ENCODE measurements at places on chromosomes 2 and 18.

DNA sequence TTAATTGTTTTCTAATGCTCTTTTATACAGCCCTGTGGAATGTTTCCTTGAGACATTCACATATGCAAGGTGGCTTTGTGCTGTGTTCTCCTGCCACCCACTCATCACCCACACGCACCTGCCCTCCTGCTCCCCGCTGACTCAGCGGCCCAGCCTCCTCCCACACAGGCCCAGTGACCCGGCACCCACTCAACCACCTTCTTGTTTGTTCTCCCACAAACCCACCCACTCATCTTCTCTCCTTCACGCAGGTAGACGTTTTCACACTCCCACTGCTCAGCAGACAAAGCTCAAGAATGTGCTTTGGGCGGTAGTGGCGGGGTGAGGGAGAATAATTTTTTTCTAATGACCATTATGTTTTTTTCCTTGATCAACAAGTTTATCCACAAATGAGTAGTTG lies 28.6 kb upstream of the NEMP2 start:
- DNase-seq, result peak; percentile 33

DNA sequence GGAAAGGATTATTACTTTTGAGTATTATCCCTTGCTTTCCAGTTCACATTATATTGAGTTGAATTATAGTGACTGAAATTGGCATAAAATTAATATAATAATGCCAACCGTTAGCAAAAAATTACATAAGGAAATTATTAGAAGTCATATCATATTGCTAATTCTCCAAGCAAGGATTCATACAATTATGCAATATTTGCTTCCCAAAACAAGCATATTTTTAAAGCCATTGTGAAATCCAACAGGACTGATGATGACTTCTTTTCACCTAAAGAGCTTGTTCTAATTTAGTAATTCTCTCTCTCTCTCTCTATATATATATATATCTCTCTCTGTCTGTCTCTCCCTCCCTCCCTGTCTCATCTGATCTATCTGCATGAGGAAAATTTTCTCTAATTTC lies 283.5 kb downstream of the DSEL start:
- DNase-seq, result no peak

- DNase-seq, result no peak
Measured at GRCh38 chr2:98704499-98705332, 26.2 kb downstream of the MGAT4A start.

DNA sequence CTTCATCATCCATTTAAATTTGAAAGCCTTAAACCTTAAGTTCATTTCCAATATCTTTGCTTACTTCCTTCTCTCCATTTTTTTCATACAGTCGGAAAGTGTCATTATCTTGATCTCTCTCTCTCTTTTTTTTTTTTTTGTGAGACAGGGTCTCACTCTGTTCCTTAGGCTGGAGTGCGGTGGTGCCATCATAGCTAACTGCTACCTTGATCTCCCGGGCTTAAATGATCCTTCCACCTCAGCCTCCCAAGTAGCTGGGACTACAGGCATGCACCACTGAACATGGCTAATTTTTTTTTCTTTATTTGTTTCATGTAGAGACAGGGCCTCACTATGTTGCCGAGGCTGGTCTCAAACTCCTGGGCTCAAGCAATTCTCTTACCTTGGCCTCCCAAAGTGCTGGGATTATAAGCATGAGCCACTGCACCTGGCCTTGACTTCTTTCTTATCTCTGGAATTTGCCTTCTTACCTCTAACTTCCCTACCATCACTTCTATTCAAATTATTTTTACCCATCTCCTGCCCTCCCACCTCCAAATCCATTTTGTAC lies 222.2 kb downstream of the MYCN start:
- DNase-seq, result no peak

GRCh38 chr2:96525211-96525507 lies 11.4 kb upstream of the ARID5A start:
- DNase-seq, result no peak

DNA sequence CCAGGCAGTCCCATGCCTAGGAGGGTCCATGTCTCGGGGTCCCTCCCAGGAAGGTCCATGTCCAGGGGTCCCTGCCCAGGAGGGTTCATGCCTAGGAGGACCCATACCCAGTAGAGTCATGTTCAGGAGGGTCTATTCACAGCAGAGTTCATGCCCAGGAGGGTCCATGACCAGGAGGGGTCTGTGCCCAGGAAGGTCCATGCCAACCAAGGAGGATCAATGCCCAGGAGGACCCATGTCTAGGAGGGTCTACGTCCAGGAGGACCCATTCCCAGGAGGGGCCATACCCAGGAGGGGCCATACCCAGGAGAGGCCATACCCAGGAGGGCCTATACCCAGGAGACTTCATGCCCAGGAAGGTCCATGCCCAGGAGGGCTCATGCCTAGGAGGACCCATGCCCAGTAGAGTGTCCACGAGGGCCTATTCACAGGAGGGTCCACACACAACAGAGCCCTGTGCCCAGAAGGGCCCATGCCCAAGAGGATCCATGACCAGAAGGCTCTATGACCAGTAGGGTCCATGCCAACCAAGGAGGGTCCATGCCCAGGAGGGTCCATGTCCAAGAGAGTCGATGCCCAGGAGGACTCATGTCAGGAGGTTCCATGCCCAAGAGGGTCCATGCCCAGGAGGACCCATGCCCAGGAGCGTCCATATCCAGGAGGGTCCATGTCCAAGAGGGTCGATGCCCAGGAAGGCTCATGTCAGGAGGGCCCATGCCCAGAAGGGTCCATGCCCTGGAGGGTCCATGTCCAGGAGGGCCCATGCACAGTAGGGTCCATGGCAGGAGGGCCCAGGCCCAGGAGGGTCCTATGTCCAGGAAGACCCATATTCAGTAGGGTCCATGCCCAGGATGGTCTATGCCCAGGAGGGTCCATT lies 10.1 kb downstream of the GPR35 start:
- no peak for DNase-seq

DNA sequence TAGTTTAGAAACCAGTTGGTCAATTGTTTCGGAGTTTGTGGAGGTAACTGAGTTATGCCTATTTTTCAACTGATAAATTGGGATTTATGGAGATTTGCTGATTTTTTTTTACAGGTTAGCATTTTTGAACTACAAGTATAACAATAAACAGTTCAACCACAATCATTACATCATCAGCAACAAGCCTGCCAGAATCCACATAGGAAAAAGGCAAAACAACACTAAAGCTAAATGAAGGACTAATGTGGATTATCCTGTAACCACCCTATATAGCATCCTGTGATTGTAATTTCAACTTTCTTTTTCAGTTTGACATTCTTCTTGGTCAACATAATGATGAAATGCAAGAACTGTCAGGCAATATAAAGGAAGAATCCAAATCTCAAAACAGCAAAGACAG lies 76.5 kb downstream of the CCDC102B start:
- DNase-seq, result no peak

DNA sequence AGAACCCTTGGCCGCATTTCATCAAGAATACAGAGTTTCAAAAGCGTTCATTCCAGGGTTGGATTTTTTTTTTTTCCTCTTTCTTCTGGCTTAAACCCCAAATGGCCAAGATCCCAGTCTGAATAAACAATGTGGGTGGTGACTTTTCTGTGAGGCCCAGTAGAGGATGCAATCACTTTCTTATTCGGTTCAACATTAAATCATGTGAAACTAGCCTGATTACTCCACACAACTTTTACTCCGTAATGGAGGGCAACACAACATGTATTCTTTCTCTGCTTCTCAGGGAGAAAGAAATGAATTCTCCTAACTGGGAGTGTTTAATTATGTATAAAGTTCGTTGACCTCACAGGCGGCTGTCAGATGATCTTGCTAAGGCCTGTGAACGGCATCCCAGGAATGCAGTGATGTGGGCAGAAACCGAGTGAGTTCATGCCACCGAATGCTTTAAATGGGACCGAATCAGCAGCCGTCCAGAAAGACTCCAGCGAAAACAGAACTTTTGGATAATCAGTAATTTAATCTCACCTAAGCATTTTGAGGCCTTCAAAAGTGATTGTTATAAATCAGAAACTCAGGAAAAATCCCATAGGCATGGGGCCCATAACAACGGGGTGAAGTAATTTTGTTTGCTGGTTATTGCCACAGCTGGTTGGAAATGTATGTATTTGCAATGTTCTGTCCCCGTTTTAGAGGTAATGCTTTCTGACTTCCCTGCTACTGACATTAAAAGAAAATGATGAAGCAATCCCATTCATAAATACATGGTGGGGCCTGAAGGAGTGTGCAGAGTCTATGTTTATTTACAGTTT lies 81.5 kb downstream of the BCL2 start:
- no peak for DNase-seq

GRCh38 chr2:239418918-239419317 lies 18.1 kb upstream of the HDAC4 start:
- no peak for DNase-seq

DNA sequence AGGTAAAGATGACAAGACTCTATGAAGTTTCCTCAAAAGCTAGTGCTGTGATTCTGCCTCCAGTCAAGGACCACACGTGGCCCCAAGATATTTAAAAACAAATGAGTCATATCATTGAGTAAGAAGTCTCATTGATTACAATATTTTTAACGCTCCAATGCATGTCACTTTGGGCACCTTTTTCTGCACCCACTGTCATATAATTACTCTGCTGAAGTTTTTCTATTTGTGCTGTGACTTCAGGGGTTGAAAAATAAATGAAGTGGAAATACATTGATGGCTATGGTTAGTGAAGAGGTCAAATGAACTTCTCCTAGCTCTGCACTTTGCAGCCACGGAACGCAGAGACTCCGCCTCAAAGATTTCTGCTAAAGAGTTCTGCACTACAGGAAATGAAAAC lies 344.3 kb upstream of the KYNU start:
- DNase-seq, result no peak

DNA sequence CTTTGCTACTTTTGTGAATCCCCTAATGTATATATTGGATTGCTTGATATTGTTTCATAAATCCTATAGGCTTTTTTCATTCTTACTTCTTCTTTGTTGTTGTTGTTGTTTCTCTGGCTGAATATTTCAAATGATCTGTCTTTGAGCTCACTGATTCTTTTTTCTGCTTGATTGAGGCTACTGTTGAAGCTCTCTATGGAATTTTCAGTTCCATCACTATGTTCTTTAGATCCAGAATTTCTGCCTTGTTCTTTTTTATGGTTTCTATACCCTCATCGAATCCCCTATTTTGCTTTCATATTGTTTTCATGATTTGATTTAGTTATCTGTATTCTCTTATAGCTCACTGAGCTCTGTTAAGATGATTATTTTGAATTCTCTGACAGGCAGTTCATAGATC lies 24.6 kb upstream of the RASGRP3 start:
- DNase-seq, result no peak

DNA sequence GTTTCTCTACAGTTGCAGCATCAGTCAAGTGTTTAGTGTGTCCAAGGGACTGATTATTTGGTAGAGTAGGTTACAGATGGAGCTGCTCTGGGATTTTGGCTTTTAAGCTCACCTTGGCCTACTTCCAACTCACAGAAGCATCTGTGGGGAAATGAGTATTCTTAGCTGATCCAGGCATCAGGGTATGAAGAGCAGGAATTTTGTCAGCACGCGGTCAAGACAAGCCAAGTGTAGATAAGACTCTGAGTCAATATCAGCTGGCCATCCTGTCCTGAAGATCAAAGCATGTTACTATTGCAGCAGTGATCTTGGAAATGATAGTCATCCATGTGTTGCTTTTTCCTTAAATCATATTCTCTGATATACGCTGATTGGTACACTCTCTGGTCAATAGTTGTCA lies 24.4 kb downstream of the SERPINB4 start:
- DNase-seq, result no peak

DNA sequence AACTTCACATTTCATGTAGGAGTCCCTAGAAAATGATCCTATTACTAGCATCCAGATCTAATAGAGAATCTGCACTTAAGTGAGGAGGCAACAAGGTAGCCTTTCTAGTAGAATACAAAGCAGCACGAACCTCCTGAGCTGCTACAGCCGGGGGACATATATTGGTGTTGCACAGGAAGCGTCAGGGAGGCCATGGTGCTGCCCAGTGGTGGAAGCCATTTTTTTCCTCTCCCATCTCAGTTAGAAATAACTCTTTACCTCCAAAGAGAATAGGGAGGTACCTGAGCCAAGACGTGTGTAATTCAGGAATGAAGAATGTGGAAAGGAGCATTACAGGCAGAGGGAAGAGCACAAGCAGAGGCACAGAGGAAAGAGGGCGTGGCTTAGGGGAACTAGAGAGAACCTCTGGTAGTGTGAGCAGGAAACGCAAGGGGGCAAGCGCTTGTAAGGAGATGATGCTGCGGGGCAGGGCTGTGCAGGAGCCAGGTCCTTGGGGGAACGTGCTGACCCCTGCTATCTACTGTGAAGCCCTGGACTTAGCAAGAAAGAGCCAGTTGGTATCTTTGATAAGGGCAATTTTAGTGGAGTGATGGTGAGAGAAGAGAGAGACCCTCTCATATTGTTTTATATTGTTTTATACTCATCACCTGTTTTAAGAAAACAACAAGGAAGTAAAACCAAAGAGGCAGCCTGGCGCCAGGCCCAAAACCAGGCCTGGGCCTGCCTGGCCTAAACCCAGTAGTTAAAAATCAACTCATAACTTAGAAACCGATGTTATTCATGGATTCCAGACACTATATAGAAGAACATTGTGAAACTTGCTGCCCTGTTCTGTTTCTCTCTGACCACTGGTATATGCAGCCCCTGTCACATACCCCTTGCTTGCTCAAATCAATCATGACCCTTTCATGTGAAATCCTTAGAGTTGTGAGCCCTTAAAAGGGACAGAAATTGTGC lies 50.0 kb upstream of the TTC39C start:
- peak; percentile 68 for DNase-seq

GRCh38 chr18:9079818-9080528 lies 22.5 kb upstream of the NDUFV2 start:
- no peak for DNase-seq

- no peak for DNase-seq
Measured at GRCh38 chr18:53838746-53839145, 385.7 kb downstream of the MBD2 start.

DNA sequence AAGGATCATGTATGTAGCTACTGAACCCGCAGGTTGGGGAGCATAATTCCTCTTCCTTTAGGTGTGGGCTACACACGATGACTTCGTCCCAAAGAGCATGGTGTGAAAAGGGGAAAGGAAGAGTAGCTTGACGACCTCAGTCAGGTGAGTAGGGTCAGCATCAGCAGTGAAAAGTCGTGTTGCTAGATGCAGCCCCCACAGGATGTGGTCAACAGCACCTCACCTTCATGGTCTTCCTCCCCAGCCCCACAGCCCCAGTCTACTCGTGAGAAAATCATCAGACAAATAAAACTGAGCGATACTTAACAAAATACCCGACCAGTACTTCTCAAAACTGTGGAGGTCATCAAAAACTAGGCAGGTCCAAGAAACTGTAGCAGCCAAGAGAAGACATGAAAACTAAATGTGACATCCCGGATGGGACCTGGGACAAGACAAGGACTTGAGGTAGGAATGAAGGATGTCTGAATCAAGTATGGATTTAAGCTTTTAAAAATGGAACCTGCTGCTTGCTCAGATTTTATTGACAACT lies 77.5 kb upstream of the NFATC1 start:
- DNase-seq, result no peak

- DNase-seq, result no peak
Measured at GRCh38 chr2:7599462-7600258, 682.4 kb downstream of the RNF144A start.

DNA sequence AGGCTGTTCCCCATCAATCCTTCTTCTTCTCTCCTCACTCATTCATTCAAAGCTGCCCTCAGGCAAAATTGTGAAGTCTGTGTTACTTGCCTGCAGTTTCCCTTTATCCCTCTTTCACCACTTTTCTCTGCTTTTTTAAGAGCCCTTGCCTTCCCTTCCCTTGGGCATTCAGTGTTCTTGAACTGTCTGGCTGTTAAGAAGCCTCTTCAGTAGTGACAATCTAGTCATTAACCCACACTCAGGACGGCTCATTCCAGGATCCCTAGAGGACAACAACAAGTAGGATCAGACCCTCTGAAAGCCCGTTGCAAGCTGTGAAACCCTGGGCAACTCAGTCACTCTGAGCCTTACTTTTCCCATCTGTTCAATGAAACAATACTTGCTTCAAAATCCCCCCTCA lies 615.7 kb downstream of the EPHA4 start:
- DNase-seq, result no peak
